ENCODE measurements at places on chromosomes 1 and 21.

GRCh38 chr1:11357276-11357675, 84.3 kb downstream of the UBIAD1 start:
- no peak for DNase-seq

DNA sequence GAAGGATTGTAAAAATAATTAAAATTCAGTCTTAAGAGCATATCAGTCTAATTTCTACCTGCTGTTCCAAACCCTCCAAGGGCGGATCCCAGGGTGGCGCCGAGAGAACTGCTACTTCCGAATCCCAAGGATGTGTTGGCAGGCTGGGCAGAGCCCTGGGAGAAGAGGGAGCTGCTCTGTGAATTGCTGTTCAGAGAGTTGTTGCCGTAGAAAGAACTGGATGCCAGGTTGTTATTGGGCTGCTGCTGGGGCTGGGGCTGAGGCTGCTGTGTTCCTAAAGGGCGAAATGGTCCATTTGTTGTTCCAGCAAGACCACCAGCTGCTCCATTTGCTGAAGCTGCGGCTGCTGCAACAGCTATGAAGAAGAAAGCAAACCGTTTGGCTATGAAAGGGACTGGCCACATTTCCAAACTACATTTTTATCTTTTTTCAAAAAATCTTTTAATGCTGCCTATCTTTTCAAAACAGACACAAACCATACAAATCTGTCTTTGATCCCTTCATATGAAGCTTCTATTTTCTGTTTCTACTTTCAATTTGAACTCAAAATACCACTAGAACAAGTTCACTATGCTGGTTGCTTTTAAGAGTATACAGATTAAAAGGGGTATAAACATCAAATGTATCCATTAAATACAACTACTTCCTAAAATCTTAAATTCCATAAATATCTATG, 57.5 kb upstream of the SDC3 start:
- no peak for DNase-seq

DNA sequence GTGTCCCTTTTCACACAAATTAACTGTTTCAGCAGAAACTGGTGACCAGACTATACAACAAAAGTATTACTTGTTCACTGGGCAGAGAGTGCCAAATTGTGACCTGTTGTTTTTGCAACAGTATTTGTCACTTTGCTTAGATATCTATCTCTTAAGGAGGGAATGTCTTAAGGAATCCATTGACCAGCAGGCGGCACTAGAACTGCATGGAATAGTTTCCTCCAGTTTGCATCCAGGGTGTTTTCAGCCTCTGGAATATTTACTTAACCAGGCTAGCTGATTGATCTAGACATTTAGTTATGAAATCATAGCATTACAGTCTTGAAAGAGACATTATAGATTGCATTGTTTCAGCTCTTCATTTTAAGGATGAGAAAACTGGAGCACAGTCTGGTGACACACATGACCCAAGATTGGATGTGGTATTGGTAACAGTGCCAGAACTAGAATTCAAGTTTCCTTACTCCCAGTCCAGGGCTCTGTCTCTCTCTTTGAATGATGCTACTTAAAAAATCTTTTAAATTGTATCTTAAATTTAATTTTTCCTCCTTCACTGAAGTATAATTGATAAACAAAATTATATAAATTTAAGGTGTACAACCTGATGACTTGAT, 16.9 kb downstream of the RPTN start:
- DNase-seq: peak; percentile 20

DNA sequence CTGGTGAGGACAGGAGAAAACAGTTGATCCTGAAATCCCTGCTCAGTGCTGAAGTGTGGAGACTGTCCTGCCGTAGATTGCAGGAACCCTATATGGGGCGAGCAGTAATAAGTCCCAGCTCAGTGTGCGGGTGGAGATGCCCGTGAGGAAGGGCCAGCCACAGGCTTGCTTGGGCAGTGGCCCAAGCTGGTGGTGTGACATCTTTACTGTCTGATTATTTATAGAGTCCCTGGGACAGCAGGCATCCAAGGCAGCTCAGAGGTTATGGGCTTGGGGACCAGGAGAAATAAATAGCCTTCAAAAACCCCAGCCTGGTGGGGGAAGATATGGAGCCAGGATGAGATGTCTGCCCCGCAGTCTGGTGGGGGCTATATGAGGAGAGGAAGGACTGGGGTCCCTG, 170.7 kb upstream of the POU3F1 start:
- DNase-seq: no peak
